ENCODE measurements at places on chromosomes 4 and X. TPM values are rescaled to one million over a fixed set of nuclear protein-coding genes. Genes with fewer than 3 reads are reported as not detected.
A peak's percentile ranks its signal among the peaks of the same experiment; 100 is the strongest.

DNA sequence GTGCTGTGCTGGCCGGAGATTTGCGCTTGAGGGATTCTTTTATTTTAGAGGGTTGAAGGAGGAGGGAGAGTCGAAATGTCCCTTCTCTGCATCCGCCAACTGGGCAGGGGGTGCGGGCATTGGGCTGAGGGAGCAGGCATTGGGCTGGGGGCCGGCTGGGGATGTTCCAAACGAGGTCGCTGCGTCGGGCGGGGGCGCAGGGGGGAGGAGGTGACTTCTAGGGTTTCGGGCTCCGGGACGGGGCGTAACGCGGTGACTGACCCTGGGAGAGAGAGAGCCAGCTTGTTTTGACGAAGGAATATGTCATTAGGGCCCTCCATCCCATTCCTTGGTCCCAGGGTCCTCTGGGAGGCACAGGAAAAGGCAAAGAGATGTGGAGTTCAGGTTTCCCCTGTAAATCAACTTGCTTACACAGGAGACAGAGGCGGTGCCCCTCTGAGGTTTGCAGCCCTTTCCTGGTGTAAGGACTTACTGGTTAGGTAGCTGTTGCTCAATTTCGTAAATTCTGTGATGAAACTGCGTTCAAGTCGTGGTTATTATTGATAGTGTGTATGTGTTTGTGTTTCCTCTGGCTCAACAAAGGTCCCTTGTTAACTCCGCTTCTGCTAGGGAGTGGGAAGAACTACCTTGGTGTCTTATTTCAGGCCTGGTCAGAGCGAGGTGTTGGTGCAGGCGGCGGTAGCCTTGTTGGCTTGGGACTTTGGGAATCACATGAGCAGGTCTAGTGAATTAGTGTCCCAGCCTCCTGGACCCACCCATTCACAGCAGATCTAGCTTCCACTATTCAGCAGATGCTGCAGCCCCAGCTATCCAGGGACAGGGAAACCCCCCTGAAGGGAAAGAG lies 716 bp downstream of the FHIP1A start:
- peak; percentile 11 for DNase-seq

DNA sequence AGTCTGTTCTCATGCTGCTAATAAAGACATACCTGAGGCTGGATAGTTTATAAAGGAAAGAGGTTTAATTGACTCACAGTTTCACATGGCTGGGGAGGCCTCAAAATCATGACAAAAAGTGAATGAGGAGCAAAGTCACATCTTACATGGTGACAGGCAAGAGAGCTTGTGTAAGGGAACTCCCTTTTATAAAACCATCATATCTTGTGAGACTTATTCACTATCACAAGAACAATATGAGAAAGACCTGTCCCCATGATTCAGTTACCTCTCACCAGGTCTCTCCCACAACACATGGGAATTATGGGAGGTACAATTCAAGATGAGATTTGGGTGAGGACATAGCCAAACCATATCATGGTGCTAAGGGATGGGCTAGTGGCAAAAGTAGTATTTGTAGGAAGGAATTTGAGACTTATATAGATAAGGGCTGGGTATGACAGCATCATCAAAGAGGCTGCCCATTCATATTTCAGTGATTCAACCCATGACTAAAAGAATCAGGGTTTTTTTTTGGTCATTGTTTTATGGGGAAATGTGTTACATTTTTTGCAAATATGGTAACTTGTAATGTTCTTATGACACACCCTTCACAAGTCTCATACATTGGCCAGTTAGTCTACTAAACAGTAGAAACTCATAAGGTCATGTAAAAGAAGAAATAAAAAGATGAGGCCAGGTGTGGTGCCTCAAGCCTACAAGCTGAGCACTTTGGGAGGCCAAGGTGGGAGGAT lies 34.7 kb downstream of the NUP62CL start:
- DNase-seq, result no peak

- DNase-seq, result no peak
Observed at GRCh38 chrX:1748408-1748807, 133.5 kb downstream of the ASMT start.

- no peak for DNase-seq
Observed at GRCh38 chrX:84453351-84454246, 48.7 kb downstream of the HDX start.

DNA sequence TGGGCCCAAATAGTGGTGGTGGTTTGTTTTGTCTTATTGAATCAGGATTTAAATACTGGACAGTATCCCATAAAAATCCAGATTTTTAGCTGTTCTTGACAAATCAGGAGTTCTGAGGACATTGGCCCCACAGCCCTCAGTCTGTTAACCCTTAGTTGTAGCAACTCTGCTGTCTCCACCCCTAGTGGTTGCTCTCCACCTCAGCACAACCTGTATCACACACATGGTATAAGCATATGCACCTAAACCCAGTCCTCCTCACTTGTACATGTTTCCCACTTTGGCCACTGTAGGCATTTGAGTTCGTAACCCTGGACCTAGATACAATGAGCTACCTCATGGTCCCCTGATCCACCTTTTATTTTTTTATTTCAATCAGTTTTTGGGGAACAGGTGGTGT lies 75.9 kb downstream of the MRPL1 start:
- DNase-seq, result no peak

DNA sequence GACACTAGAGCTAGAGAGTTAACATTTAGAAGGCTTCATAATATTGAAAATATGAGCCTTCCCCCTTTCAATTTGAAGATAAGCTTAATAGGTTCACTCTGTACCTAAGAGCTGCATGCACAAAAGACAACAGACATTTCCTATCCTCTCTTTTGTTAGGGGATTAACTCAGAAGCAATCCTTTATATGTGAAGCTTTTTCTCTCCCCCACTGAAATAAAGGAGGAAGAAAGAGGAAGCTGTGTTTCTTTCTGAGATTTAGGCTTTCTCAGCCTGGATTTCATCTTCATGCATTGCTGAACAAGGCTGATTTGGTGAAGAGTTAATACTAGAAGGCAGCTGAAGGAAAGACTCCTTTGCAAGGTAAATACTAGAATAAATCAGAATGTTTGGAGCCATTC lies 21.0 kb upstream of the CABS1 start:
- DNase-seq, result no peak

DNA sequence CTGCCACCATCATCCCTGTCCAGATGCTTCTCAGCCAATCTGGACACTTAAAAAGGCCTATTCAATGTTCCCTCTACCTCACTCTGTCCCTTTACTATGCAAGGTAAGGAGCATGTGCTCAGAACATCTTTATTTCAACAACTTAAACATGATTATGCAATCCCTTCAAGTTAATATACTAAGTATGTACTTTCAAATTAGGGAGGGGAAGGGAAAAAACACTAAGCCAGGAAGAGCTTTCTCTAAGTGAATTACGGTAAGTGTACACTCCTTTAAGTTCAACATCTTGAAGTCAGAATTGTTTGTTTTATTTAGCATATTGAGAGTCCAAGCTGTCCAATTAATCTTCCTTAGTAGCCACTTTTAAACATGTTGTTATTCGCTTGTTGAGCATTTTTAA lies 14.1 kb downstream of the SLC10A7 start:
- no peak for DNase-seq

DNA sequence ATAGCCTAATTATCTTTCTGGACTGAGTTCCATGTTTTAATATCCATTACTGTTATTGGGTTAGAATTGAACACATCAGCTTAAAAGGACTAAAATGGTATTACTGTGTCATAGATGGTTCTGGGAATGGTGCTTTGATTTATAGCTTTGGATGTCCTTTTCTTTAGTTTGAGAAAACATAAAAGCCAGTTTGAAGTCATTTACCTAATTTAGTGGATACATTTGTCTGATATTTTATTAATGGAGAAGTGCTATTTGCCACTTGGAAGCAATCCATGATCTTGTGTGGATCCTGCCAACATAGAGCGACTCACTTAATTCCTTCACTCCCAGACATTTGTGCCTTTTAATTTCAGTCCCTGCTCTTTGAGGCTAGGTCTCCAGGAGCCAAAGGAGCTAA lies 212.4 kb upstream of the PACRGL start:
- no peak for DNase-seq

- DNase-seq, result no peak
Observed at GRCh38 chr4:71571346-71571745, 212.5 kb downstream of the GC start.

- DNase-seq, result no peak
Observed at GRCh38 chr4:121093261-121093660, 20.9 kb upstream of the NDNF start.

- no peak for DNase-seq
Observed at GRCh38 chrX:109776986-109777385, 43.9 kb upstream of the ACSL4 start.

GRCh38 chrX:69158166-69158980 lies 6.9 kb downstream of the PJA1 start:
- DNase-seq, result no peak

- no peak for DNase-seq
Observed at GRCh38 chr4:18041114-18041513, 19.6 kb upstream of the LCORL start.

- no peak for DNase-seq
Observed at GRCh38 chr4:17846266-17846665, 35.5 kb downstream of the NCAPG start.

DNA sequence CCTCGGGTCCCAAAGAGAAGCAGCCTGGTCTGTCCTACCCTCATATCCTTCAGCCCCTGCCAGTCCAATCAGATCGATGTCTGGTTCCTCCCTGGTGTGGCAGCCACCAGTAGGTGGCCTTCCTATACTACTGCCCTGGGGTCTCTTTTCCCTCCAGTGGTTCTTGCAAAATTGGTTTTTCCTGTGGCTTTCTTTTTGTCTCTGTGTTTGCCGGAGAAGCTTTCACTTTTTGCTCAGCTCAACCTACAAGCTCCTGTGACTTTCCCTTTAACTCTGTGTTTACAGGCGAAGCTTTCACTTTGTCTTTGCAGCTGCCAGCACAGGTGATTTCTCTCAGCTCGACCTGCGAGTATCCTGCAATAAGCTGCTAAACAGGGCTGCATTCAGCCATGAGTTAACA lies 46.8 kb downstream of the UGT2A3 start:
- DNase-seq, result no peak

- DNase-seq, result no peak
Observed at GRCh38 chr4:90171491-90171890, 44.3 kb downstream of the CCSER1 start.

GRCh38 chrX:122119361-122119760 lies 1064.7 kb upstream of the GRIA3 start:
- DNase-seq, result no peak

DNA sequence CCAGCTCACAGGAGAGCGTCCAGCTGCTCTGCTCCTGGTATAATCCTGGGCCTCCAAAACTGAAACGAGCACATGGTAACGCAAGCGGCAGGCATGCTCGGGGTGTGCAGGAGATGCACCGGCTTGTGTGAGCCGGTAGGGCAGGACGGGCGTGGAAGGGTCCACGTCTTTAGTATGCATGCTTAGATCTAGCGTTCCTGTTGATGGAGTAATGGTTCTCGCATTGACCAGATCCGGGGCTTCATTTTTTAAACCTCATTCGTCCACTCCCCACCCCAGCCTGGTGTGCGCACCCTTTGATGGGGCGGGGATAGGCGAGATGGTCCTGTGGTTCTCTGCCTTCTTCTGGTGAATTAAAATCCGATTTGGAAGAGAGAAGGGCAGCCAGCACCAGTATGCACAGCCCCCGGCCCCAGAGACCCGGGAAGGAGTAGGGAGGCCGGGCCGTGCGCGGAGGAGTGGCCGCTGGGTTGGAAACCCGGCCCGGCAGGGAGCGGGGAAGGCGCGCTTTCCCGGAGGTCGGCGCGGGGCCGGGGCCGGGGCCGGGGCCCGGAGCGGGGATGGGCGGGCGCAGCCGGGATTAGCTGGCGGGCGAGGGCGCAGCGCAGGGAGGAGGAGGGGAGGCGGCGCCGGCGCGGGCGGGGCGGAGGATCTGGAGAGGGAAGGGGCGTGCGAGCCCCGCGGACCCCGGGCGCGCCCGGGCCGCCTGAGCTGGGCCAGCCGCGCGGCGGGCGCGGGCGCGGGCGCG lies 39.9 kb downstream of the FAM149A start:
- DNase-seq, result peak; percentile 78

GRCh38 chrX:149871940-149872339 lies 9.0 kb upstream of the MAGEA8 start:
- DNase-seq, result no peak

DNA sequence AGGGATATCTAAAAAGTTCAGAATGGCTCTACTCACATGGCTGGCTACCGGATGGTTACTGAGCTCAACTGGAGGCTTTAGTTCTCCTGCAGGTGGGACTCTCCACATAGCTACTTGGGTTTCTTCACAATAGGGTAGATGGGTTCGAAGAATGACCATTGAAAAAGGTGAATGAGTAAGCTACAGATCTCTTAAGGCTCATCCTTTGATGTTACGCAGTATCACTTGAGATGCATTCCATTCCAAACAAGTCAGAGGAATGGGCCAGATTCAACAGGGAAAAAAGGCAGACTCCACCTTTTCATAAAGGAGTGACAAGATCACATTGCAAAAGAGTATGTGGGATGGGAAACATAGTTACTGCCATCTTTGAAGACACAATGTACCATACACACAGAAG lies 52.6 kb downstream of the DDX53 start:
- DNase-seq, result no peak

GRCh38 chrX:46577221-46578005 lies 3.8 kb downstream of the CHST7 start:
- no peak for DNase-seq

DNA sequence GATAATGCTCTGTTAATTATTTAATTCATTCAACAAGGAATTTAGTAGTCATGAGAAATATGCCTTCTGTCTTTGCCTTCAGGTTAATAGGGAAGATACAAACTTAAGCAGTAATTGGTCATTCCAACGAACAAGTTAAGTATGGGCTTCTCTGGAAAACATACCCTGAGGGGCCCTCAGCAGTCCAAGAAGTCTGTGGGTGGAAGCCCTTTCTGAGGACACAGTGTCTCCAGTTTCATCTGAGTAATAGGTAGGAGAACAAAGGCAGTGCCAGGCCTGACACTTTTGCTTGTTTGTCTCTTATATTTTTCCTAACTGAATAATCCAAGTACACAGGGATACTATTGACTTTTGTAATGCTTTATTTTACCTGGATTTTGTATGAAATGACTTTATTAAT lies 262.5 kb downstream of the FBXW7 start:
- no peak for DNase-seq

- no peak for DNase-seq
Observed at GRCh38 chrX:41664908-41665307, 23.9 kb upstream of the GPR34 start.

- peak; percentile 48 for DNase-seq
Observed at GRCh38 chr4:153788413-153789276, at the start of gene SFRP2. TSS of gene SFRP2 (minus strand) at chr4:153789083. CDS start at chr4:153788835, 248 bp downstream.

DNA sequence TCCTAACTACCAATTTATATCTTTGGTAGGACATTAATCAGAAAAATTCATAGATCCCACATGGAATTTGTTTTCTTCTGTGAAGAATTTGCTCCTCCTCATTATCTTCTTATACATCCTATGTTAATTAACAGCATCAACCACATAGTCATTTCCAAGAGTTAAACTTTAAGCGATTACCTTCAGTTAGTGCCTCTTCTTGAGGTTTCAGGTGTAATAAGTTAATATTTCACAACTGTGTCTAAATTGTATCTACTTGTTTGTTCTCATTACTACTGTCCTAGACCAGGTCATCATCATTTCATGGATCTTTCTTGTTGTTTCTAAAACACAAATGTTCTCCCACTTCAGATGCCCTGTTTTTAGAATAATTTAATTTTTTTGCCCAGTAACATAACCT lies 457.9 kb downstream of the FAT4 start:
- DNase-seq, result no peak

The BMP3 gene
- polyA plus RNA-seq, result 0.34 TPM

The RXFP1 gene
- 0.19 TPM for polyA plus RNA-seq

The SLC26A1 gene
- 6.0 TPM for polyA plus RNA-seq

The ZNF330 gene
- 31.8 TPM for polyA plus RNA-seq

The EGF gene
- 16.4 TPM for polyA plus RNA-seq

The AIMP1 gene
- 37.8 TPM for polyA plus RNA-seq

The NEK1 gene
- 9.3 TPM for polyA plus RNA-seq

The IL9R gene
- 0.32 TPM for polyA plus RNA-seq

The SOWAHD gene
- polyA plus RNA-seq, result 1.1 TPM

The MAGEA11 gene
- not detected for polyA plus RNA-seq

The TREX2 gene
- 0.43 TPM for polyA plus RNA-seq

The POU3F4 gene
- not detected for polyA plus RNA-seq
